ENCODE measurements at places on chromosomes 1 and 21.

GRCh38 chr1:91601554-91602376, 101.1 kb downstream of the CDC7 start:
- no peak for DNase-seq

DNA sequence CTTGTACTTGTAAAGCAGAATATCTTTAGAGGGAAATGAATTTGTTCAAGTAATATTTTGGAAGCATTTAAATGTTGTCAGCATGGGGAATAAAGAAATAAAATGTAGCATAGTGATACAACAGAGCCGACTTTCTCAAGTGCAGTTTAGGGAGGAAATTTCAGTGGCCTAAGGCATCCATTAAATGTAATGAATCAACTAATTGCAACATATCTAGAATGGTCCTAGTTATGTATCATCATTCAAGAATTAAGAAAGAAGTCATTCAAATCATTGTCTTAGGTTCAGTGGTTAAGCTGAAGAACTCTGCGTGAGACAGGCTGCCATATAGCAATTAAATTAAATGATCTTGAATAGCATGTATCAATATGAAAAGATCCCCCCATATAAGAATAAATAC, 360.7 kb downstream of the TBX15 start:
- DNase-seq: no peak

- DNase-seq: no peak
Measured at GRCh38 chr1:185790194-185790735, 56.1 kb downstream of the HMCN1 start.

DNA sequence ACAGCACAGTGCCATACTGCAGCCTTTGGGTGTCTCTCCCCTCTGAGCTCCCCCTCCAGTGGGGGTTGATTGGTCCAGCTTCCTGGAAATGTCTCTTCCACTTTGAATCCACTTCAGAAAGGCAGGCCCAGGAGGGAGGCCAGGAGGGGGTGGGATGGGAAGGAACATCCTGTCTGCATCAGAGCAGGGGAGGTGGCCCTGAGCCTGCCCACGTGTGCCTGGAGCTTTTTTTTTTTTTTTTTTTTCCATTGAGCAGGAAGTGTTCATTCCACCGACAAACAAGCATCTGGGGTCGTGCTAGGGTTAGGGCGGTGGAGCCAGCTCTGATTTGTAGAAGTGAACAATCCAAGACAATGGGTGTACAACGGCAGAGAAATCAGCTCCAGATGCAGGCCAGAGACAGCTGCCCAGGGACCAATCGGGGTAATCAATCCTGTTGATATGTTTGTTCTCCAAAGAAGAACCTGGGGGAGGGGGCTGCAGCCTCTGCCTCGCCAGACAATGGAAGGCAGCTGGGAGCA, 93.3 kb downstream of the SSBP3 start:
- peak; percentile 68 for DNase-seq

DNA sequence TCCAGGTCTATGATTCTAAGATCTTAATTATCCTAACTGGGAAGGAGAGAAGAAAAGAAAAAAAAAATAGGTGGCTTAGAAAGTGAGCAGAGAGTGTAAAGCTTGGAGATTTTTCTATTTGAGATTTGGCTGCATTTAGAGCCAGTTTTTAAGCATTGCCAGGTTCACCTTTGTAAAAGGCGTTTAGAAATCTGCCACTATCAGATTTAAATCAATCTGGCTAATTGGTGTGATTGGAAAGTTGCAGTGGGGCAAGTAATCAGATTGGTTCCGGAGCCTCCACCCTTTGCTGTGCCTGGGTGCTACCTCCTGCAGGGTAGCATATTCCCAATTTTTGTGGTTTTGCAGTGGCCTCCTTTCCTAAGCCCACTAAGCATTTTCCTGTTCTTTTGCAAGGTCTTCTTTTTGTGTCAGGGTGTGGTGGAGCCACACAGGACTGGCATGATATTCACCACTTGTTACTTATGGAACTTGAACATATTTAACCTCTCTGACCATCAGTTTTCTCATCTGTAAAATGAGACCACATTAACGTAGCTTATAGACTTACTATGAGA, 48.5 kb upstream of the PPP2R5A start:
- no peak for DNase-seq

- no peak for DNase-seq
Measured at GRCh38 chr1:24765308-24765988, 20.2 kb downstream of the CLIC4 start.

All from NCI-H2081 (cell line).